ENCODE measurements at places on chromosomes 3 and 15.

- no peaks in the 10 kb centered on the region for H3K4me1 ChIP-seq
- no peaks in the 10 kb centered on the region for H3K27me3 ChIP-seq
- H3K4me3 ChIP-seq, result no peak overlapping the region
- no peak overlapping the region for H3K27ac ChIP-seq
Observed at GRCh38 chr3:180085122-180085710, 48.5 kb upstream of the PEX5L start.

GRCh38 chr15:73727330-73727976 lies 25.7 kb downstream of the INSYN1 start:
- H3K27me3 ChIP-seq, result peaks cover 6% of the 10 kb centered on the region
- H3K4me1 ChIP-seq, result no peaks in the 10 kb centered on the region
- H3K36me3 ChIP-seq, result no peaks in the 10 kb centered on the region
- no peak overlapping the region for H3K27ac ChIP-seq
- no peak overlapping the region for H3K4me3 ChIP-seq
- no peak for DNase-seq

DNA sequence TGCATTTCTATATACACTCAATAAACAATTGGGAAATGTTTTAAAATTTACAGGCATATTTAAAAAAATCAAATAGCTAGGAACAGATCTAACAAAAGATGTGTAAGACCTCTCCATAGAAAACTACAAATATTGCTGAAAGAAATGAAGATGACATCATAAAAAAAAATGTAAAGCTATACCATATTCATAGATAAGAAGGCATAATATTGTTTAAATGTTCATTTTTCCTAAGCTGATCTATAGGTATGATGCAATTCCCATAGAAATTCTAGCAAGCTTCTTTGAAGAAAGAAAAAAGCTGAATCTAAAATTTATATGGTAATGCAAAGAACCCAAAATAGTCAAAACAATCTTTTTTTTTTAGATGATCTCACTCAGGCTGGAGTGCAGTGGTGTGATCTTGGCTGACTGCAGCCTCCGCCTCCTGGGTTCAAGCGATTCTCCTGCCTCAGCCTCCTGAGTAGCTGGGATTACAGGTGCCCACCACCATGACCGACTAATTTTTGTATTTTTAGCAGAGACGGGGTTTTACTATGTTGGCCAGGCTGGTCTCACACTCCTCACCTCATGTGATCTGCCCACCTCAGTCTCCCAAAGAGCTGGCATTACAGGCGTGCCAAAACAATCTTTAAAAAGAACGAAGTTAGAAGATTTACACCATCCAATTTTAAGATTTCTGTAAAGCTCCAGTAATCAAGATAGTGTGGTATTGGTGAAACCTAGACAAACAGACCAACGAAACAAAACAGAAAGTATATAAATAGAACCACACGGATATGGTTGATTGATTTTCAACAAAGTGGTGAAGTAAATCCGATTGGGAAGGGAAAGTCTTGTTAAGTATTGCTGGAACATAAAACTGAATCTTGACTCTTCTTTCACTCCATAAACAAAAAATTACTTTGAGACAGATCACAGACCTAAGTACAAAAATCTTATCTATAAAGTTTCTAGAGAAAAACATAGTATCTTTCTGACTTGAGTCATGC lies 6.3 kb upstream of the BHLHE40 start:
- H3K36me3 ChIP-seq, result peaks cover 6% of the 10 kb centered on the region
- no peak for DNase-seq
- H3K27ac ChIP-seq, result no peak overlapping the region
- H3K27me3 ChIP-seq, result no peaks in the 10 kb centered on the region
- peaks cover 30% of the 10 kb centered on the region for H3K4me1 ChIP-seq

GRCh38 chr3:170383567-170383966 lies 26.1 kb downstream of the SKIL start:
- no peaks in the 10 kb centered on the region for H3K27me3 ChIP-seq
- no peak overlapping the region for H3K27ac ChIP-seq
- H3K36me3 ChIP-seq, result peaks cover 26% of the 10 kb centered on the region
- H3K4me3 ChIP-seq, result no peak overlapping the region

DNA sequence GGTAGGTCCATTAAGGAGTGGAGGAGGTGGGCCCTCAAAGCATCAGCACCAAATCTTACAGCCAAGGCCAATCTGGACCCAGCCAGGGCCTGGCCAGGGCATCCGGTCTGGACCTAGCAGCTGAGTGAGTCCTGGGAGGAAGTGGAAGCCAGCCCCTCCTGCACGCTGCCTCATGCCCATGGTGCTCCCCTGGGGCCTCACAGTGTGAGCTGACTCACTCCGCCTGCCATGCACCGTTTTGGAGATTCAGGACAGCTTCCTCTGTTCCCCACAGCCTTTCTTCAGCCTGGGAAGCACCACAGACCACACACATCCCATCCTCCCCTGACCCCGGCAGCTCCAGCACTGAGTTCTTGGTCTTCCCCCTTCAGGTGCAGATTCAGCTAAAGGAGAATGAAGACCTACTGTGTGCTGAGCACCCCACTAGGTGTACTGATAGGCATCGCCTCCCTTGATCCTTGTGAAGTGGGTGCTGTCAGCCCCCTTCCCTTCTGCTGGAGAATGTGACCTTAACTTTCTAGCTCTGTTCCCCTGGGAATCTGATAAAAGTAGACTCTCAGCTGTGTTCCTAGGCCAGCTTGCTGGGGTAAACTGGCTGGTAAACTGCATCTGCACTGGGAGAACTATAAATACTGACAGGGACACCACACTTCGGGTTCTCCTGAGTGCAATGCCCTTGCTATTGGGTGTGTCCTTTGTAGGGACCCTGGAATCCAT lies 36.8 kb upstream of the SEC13 start:
- H3K27ac ChIP-seq, result no peak overlapping the region
- peaks cover 7% of the 10 kb centered on the region for H3K27me3 ChIP-seq
- no peak for DNase-seq
- H3K36me3 ChIP-seq, result no peaks in the 10 kb centered on the region
- no peak overlapping the region for H3K4me3 ChIP-seq

GRCh38 chr15:78364233-78364632 lies 24.1 kb downstream of the CRABP1 start:
- no peak for DNase-seq
- H3K4me3 ChIP-seq, result no peak overlapping the region
- H3K4me1 ChIP-seq, result no peaks in the 10 kb centered on the region
- H3K27me3 ChIP-seq, result no peaks in the 10 kb centered on the region
- no peaks in the 10 kb centered on the region for H3K36me3 ChIP-seq
- H3K27ac ChIP-seq, result no peak overlapping the region

GRCh38 chr3:152656972-152657355 lies 178.0 kb upstream of the P2RY1 start:
- peaks cover 3% of the 10 kb centered on the region for H3K4me1 ChIP-seq
- no peaks in the 10 kb centered on the region for H3K27me3 ChIP-seq
- no peak overlapping the region for H3K27ac ChIP-seq
- no peaks in the 10 kb centered on the region for H3K36me3 ChIP-seq
- H3K4me3 ChIP-seq, result no peak overlapping the region
- DNase-seq, result no peak

DNA sequence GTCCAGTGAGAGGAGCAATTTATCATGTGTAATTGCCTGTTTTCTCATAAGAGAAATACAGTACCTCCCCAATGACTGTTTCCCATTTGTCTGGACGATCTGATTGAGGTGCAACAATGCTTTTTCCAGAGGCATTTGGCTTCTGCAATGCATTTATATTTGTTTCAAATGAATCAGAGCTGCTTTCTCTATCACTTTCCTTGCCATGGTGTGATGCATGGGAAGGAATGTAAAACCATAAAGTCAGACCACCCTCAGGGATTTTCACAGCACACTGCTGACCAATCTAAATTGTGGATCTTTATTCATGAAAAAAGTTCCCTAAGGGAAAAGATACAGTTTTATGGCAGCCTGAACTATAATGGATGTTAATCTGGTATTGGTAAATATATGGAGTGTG lies 333.0 kb downstream of the ZNF385D start:
- H3K4me1 ChIP-seq, result no peaks in the 10 kb centered on the region
- no peak for DNase-seq
- H3K27ac ChIP-seq, result no peak overlapping the region
- no peaks in the 10 kb centered on the region for H3K27me3 ChIP-seq

DNA sequence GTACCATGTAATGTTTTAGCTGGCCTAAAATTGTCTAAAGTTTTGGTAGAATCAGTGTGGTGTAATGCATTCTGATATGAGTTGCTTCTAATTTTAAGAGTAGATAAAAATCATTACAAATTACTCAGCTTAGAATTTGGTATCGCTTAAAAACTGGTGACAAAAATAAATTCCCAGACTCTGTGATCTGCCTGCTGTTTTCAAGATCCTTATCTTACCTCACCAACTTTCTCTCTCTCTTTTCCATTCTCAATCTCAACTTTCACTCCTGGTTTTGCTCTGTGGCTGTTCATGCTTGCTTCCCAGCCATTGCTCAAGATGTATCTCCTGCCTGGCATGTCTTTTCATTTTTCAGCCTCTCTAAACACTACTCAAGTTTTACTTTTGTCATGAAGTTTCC lies 45.7 kb downstream of the TCF12 start:
- no peaks in the 10 kb centered on the region for H3K36me3 ChIP-seq
- peaks cover 58% of the 10 kb centered on the region for H3K4me1 ChIP-seq
- H3K4me3 ChIP-seq, result no peak overlapping the region
- H3K27me3 ChIP-seq, result no peaks in the 10 kb centered on the region
- DNase-seq, result no peak

DNA sequence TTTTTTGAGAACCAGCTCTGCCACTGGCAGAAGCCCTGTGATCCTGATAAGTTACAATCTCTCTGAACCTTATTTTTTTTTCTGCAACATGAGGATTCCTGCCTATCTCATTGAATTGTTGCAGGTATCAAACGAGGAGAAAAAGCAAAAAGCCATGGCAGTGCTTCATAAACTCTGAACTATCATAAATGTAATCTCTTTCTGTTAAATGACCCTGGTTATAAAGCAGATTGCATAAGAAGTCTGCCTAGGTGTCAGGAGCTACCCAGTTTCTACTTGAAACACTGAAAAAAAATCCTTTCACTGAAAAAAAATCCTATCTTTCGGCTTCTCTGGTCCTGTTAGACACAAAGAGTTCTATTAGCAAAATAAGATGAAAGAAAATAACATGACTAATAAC lies 172.7 kb downstream of the FAM43A start:
- H3K36me3 ChIP-seq, result no peaks in the 10 kb centered on the region
- H3K4me1 ChIP-seq, result no peaks in the 10 kb centered on the region
- H3K4me3 ChIP-seq, result no peak overlapping the region
- DNase-seq, result no peak

- H3K4me3 ChIP-seq, result no peak overlapping the region
- no peaks in the 10 kb centered on the region for H3K4me1 ChIP-seq
- no peaks in the 10 kb centered on the region for H3K27me3 ChIP-seq
- no peaks in the 10 kb centered on the region for H3K36me3 ChIP-seq
- no peak for DNase-seq
Observed at GRCh38 chr3:139299261-139300132, 44.3 kb upstream of the MRPS22 start.

GRCh38 chr15:48682942-48683651 lies 37.6 kb upstream of the FBN1 start:
- H3K27ac ChIP-seq, result no peak overlapping the region
- H3K27me3 ChIP-seq, result no peaks in the 10 kb centered on the region
- DNase-seq, result no peak

- peaks cover 47% of the 10 kb centered on the region for H3K27me3 ChIP-seq
- peaks cover 8% of the 10 kb centered on the region for H3K4me1 ChIP-seq
- H3K27ac ChIP-seq, result no peak within 1 kb of the TSS
Observed at GRCh38 chr15:81133782-81134461, at the start of gene CFAP161. Gene CFAP161, plus strand, starts transcription at chr15:81134270. Its CDS starts 60 bp downstream, at chr15:81134330.

GRCh38 chr15:83698294-83698693 lies 44.4 kb downstream of the ADAMTSL3 start:
- no peak for DNase-seq
- H3K27me3 ChIP-seq, result peaks cover 9% of the 10 kb centered on the region
- no peak overlapping the region for H3K4me3 ChIP-seq
- no peak overlapping the region for H3K27ac ChIP-seq
- H3K36me3 ChIP-seq, result no peaks in the 10 kb centered on the region

DNA sequence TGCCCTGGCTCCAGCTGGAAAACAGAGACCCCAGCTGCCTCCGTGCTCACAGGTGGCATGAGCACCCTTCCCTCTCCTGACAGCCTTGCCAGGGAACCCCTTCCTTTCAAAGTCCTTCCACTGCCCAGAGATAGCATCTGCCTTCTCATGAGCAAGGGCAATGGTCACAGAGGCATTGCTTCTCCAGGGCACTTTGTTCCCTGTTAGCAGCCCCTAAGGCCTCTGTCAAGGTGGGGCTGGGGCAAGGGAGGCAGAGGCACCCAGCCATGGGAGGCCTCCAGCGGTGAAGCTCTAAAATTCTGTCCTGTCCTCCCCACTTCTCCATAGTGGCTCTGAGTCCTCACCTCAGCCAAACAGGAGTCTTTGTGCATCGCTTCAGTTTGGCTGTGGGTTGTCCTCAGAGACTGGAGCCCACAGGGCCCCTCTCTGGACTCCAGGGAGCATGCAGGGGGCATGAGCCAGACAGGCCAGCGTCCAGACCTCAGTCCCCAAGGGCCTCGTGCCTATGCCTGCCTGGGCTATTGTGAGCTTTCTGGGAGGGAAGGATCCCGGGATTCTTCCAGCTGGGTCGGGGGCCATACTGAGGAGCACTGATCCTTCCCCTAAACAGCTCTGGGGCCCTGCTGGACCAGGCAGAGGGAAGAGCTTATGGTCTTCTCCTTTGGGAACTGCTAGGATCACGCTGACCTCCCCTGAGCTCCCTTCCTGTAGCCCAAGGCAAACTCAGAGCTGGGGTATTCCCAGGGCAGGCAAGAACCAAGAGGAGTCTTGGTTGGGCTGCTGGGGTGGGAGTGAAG lies 106.6 kb downstream of the DNAJB8 start:
- H3K27ac ChIP-seq, result no peak overlapping the region
- no peaks in the 10 kb centered on the region for H3K27me3 ChIP-seq
- no peaks in the 10 kb centered on the region for H3K4me1 ChIP-seq
- no peak for DNase-seq
- peaks cover 3% of the 10 kb centered on the region for H3K36me3 ChIP-seq
- H3K4me3 ChIP-seq, result no peak overlapping the region

- H3K27me3 ChIP-seq, result no peaks in the 10 kb centered on the region
- H3K4me3 ChIP-seq, result no peak overlapping the region
- DNase-seq, result no peak
Observed at GRCh38 chr3:42612928-42613327, 12.4 kb downstream of the NKTR start.

DNA sequence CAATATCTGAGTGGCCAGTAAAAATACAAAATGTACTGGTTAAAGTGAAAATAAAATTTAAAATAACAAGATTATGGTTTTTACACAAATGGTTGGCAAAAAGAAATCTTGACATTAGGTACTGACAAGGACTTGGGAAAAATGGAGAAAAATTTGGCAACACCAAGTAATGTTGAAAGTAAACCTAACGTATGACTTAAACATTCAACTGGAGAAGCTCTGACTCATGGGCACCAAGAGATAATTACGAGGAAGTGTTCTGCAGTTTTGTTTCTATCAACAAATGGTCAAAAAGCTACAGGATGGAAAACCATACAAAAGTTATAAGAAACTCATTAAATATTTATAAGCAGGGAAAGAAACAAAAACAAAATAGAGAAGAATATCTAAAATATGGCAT lies 177.7 kb downstream of the ZNF385D start:
- no peaks in the 10 kb centered on the region for H3K4me1 ChIP-seq
- no peaks in the 10 kb centered on the region for H3K36me3 ChIP-seq
- no peak overlapping the region for H3K27ac ChIP-seq
- no peak overlapping the region for H3K4me3 ChIP-seq
- no peaks in the 10 kb centered on the region for H3K27me3 ChIP-seq
- no peak for DNase-seq
